GM12878 (cell line): ENCODE measurements at places on chromosomes 7 and 10. TPM values are rescaled to one million over a fixed set of nuclear protein-coding genes. Genes with fewer than 3 reads are reported as not detected.
A peak's percentile ranks its signal among the peaks of the same experiment; 100 is the strongest.

The ABCA13 gene
- polyA plus RNA-seq: not detected in 2 replicates

The CDK14 gene
- 19.9 and 24.1 TPM in 2 replicates for polyA plus RNA-seq

The SLC26A3 gene
- polyA plus RNA-seq: not detected in 2 replicates

The TMEM236 gene
- not detected in 2 replicates for polyA plus RNA-seq

The MACC1 gene
- 8.9 and 9.0 TPM in 2 replicates for polyA plus RNA-seq

The PAPSS2 gene
- polyA plus RNA-seq: 1.2 TPM in 2 replicates

The TASOR2 gene
- 17.6 and 21.3 TPM in 2 replicates for polyA plus RNA-seq

The FAM241B gene
- polyA plus RNA-seq: 0.30 TPM in 1 of 2 replicates, not detected in the other

DNA sequence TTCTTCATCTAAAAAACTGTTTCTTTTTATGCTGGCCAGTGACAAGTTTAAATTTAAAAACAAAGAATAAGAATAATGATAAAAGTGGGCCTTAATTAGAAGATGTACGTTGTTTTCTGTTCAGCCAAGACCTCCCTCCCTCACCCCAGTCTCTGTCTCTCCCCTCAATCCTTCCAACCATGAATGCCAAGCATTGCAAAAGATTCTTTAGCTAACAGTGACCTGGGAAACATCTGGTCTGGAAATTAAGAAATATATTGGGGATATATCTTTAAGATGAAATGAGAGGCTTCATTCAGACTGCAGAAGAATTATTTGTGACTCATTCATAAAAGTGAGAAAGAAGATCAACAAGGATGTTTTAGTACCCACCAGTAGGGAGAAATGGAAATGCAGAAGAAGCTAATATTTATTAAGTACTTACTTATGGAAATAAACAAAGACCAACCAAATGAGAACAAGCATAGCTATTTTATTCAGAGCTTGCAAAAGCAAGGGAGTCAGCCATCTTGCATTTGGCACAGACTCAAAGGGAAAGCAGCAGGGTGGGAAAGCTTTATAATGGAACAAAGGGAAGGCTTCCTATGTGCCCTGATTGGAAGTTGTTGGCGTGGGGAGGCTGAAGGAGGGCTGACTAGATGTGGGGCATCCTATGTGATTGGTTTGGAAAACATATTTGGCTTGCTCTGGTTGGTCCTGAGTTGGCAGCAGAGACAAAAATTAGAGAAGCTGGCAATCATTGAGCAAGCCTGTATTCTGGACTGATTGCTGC is 595.4 kb upstream of the GHITM start:
- DNase-seq: no peak

- DNase-seq: peak; percentile 72
These were observed 46.9 kb upstream of the SFMBT2 start for GRCh38 chr10:7457478-7458316.

DNA sequence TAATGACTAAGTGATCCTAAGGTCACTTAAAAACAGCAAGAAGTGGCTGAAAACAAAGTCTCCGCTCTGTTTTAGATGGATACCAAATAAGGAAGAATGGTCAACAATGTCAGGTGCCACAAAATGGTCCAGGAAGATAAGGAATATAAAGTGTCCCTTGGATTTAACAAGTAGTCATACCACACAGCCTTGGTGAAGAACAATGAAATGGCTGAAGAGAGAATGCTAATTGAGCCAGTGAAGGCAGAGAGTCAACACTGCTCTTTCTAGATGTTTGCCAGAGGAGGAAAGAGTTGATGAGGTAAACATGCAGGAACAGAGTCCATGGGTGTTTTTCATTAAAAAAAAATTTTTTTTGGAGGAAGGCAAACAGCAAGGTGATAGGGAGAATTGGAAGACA is 2.1 kb upstream of the CASD1 start:
- DNase-seq: no peak

GRCh38 chr10:131041441-131041840 is 270.1 kb downstream of the TCERG1L start:
- no peak for DNase-seq

DNA sequence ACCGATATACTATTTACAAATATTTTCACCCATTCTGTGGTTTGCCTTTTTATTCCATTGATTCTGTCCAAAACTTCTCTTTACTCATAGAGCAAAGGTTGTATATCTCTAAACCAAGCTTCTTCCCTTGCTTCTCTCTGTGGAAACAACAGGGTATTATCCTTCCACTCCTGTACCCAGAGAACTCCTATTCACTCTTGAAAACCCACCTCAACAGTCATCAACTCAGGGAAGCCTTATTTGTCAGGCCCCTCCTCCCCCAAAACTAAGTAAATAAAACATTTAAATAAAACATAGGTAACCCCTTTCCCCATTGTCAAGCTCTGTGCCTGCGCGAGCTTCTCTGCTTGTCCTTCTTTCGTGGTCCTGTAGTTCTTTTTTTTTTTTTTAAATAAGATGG is 44.6 kb downstream of the GTF2IRD1 start:
- DNase-seq: no peak

GRCh38 chr7:158774952-158775351 is 54.4 kb downstream of the ESYT2 start:
- no peak for DNase-seq

DNA sequence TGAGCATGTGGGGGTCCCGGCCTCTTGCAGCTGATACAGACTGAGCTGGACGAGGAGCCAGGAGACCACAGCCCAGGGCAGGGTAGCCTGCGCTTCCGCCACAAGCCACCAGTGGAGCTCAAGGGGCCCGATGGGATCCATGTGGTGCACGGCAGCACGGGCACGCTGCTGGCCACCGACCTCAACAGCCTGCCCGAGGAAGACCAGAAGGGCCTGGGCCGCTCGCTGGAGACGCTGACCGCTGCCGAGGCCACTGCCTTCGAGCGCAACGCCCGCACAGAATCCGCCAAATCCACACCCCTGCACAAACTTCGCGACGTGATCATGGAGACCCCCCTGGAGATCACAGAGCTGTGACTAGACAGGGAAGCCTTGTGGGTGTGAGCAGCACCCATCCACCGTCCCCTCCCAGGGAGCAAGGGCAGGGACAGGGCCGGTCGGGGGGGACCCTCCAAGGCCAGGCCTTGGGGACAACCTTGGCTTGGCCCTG is 36.1 kb downstream of the PSAP start:
- DNase-seq: no peak

GRCh38 chr10:21517134-21518031 is 8.1 kb downstream of the SKIDA1 start:
- DNase-seq: no peak

DNA sequence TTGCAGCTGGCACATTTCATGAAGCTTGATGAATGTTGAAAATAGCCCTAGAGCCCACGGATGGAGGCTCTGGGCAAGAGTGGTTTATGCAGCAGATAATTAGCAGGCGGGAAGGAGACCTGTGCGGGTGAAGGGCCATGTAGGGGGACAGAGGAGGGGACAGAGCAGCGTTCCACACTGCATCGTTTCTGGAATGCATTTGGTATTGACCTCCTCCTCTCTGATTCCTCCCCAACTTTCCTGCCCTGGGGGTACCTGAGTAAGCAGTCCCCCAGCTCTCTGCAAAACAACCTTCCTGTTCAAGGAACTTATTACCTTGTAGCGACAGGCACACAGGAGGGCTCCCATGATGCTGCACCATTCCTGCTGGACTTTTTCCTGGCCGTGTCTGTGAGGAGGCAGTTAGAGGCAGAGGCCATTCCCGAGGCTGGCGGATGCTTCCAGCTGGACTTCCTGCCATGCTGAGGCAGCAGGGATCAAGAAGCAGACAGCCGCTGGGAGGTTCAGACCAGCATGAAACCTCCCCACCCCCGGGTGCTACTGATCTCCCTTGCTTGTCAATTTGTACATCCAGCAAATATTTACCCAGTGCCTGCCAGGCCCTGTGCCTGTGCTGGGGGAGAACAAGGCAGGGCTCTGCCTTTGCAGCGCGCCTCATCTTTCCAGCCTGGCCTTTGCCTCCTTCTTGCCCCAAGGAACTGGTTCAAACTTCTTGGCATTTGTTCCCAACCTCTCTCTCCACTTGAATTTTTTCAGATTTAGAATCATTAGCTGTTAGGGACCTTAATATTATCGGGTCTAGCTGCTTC is 28.7 kb downstream of the SLC29A3 start:
- DNase-seq: no peak

- no peak for DNase-seq
These were observed 136.6 kb downstream of the AHR start for GRCh38 chr7:17434841-17435692.

DNA sequence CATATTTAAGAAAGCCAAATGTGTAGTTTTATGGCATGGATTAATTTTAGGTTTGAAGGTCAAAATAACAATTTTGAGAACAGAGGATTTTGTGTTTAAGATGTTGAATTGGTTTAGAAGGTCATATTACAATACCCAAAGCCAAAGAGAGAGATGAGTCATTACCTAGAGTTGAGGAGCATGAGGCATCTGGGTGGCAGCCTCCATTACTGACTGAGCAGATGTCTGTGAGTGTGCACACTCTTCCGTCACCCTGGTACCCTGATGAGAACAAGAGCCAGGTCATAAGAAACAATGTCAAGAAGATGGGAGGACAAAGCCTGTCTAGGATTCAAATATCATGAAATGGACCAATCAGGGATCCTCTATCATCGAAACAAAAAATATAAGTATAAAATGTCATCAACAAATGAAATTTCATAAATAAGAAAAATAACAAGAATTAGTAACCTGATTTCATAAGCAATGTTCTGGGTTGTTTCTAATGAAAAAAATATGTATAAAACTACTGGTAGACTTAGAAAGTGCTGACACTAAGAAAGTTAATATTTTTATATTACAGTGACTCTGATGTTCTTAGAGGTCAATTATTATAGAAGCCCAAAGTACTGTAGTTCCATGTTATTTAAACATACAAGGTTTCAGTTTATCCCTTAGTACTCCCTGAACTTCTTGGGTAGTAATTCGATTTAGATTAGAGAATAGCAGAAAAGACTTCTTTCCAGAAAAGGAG is 20.0 kb downstream of the CUBN start:
- no peak for DNase-seq

DNA sequence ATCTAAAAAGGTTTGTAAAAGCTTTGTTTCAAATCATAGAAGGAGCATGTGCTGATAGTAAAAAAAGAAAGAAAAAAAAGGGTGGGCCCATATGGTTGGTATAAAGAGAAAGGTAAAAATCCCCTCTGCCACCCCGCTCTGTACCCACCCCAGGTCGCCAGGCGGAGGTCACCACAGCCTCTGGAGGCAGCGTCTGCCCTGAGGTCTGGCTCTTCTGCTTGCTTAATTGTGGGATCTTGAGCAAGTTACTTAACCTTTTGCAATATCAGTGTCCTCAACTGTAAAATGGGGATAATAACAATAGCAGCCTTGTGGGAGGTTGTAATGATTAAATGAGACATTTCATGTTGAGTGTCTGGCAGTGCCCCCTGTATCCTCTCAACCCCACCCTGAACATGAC is 10.7 kb upstream of the PCBD1 start:
- DNase-seq: no peak

DNA sequence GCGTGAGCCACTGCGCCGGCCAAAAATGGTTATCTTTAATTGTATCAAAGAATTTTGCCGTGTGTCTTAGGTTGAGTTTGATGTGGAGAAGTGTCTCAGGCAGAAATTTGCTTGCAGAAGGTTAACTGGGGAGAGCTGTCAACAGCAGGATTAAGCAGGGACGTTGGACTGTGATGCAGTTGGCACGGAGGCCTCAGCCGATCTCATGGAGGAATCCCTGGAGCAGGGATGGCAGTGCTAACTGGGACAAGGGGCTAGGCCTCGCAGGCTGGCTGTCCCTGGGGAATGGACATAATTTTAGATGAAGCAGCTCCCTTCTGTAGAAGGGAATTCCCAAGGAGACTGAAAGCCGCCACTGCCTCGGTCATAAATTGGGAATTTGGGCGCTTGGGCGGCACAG is 12.3 kb upstream of the KIF5B start:
- DNase-seq: no peak
